ENCODE measurements at places on chromosomes 13 and 19. TPM values are rescaled to one million over a fixed set of nuclear protein-coding genes. Genes with fewer than 3 reads are reported as not detected.

The AP2S1 gene
- 117 TPM for total RNA-seq

The ZNF610 gene
- 2.1 TPM for total RNA-seq

The GPR12 gene
- not detected for total RNA-seq

The ZNF507 gene
- total RNA-seq, result 20.8 TPM

The RDH8 gene
- not detected for total RNA-seq

The ZNF723 gene
- 0.12 TPM for total RNA-seq

The IFNL4 gene
- total RNA-seq, result not detected

The NLRP9 gene
- not detected for total RNA-seq

The CD70 gene
- total RNA-seq, result 10.7 TPM

The ZNF358 gene
- total RNA-seq, result 6.0 TPM

The FCHO1 gene
- total RNA-seq, result 54.5 TPM

The ZNF835 gene
- total RNA-seq, result 0.97 TPM

GRCh38 chr13:76637641-76638141, 248.5 kb downstream of the KCTD12 start:
- no peak overlapping the region for H3K27ac ChIP-seq
- peaks cover 1% of the 10 kb centered on the region for H3K27me3 ChIP-seq
- no peaks in the 10 kb centered on the region for H3K36me3 ChIP-seq
- H3K4me3 ChIP-seq, result no peak overlapping the region

GRCh38 chr19:45882652-45883585, 3.0 kb downstream of the IRF2BP1 start:
- peaks cover 4% of the 10 kb centered on the region for H3K36me3 ChIP-seq
- H3K27me3 ChIP-seq, result peaks cover 2% of the 10 kb centered on the region
- H3K4me3 ChIP-seq, result peak overlapping the region; percentile 68
- peak; percentile 93 for DNase-seq

- H3K4me3 ChIP-seq, result no peak overlapping the region
- no peak overlapping the region for H3K27ac ChIP-seq
- no peaks in the 10 kb centered on the region for H3K27me3 ChIP-seq
- DNase-seq, result no peak
Measured at GRCh38 chr13:23722726-23723453, 152.7 kb downstream of the TNFRSF19 start.

DNA sequence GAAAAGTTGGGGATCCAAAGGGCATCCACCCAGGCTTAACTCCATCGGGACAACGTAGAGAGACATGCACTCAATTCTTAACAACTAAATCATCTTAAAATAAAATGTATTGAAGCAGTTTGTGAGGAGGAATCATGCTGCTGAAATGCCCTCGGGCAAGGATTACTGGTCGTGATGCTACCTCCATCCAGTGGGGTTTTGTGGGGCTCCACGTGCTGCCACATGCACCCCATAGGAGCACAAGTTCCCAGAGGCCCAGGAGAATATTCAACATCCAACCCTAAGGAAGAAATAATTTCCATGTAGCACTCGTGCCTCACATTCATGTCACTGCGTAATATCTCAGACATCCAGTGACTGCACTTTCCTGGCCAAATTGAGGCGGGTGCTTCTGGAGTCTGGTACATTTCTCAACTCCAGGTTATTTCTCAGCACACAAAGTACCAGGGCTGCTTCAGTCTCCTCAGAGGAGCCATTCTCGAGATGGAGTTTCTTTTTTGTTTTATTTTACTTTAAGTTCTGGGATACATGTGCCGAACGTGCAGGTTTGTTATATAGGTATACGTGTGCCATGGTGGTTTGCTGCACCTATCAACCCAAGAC, 429.8 kb downstream of the FOXO1 start:
- peaks cover 4% of the 10 kb centered on the region for H3K4me1 ChIP-seq
- H3K27me3 ChIP-seq, result no peaks in the 10 kb centered on the region
- no peak for DNase-seq
- no peak overlapping the region for H3K4me3 ChIP-seq
- H3K27ac ChIP-seq, result no peak overlapping the region

GRCh38 chr13:102028206-102028605, 373.6 kb downstream of the FGF14 start:
- H3K27ac ChIP-seq, result no peak overlapping the region
- H3K4me1 ChIP-seq, result no peaks in the 10 kb centered on the region
- H3K36me3 ChIP-seq, result no peaks in the 10 kb centered on the region

DNA sequence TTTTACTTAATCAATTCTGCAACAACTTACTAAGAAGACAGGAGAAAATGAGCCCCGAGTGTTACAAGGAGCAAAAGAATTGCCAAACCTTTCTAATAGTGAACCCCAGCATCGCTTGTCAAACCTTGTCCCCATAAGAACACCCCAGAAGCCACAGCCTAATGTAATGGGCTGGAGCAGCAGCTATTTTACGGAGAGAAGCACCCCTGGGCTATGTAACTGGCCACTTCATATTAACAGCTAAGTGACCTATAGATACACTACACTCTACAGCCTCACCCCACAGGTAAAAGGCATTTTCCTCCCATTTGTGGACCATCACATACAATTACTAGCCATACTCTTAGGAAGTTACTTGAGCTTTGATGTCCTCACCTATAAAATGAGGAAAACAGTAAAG, 27.3 kb upstream of the CPB2 start:
- H3K4me3 ChIP-seq, result no peak overlapping the region
- H3K4me1 ChIP-seq, result peaks cover 16% of the 10 kb centered on the region
- H3K27me3 ChIP-seq, result no peaks in the 10 kb centered on the region
- H3K36me3 ChIP-seq, result peaks cover 79% of the 10 kb centered on the region
- DNase-seq, result no peak
- H3K27ac ChIP-seq, result peak overlapping the region; percentile 69

DNA sequence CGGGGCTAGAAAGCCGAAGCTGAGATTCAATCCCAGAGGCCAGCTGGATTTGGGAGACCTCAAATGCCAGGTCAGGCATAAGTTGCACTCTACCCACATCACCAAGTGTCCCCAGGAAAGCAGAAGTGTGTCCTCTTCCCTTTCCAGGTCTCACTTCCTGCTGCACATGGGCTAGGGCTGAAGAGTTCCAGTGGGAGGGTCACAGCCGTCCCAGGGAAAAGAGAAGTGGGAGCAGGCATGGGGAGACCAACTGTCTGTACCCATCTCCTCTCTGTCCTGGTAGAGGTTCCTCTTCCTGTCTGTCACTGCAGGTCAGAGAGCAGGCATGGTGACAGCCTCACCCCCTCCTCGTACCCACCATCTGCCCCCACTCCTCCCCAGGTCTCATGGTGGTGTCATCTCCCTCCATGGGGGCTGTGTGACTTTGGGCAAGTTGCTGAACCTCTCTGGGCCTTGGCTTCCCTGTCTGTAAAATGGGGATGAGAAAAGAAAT, 14.8 kb downstream of the AXL start:
- H3K27me3 ChIP-seq, result no peaks in the 10 kb centered on the region
- no peaks in the 10 kb centered on the region for H3K36me3 ChIP-seq
- H3K27ac ChIP-seq, result no peak overlapping the region
- H3K4me3 ChIP-seq, result no peak overlapping the region

DNA sequence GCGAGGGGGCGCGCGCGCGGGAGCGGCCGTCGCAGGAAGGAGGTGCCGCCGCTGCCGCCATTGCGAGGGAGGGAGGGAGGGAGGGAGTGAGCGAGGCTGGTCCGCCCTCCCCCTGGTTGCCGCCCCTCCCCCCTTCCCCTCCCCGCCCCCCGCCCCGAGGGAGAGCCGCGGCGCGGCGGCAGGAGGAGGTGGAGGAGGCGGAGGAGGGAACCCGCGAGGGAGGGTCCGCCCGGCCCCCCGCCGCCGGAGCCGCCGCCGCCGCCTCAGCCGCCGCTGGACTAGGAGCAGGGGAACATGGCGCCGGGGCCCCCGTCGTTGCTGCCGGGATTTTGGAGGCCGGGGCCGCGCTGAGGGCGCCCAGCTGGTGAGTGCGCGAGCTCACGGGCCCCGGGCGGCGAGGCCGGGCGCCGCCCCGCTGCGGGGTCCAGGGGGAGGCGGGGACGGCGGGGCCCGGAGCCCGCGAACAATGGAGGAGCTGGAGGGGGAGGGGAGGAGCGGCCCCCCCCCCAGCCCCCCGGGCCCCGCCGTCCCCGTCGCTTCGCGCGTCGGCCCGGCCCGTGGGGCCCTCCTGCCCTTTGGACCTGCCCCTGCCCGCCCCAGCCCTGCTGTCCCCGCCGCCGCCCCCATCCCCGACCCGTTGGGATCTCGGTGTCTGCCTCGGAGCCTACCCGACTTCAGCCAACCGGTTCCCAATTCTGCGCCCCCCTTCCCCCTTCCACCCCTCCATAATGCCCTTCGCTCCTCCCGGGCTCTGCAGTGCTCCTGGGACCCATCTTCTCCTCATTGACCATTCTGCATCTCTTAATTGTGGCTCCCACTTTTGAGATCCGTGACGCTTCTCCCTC, at the start of gene ARHGAP35:
Gene ARHGAP35 (plus strand): TSS at position 152 of the 845 bp plus-strand sequence. CDS start 57,679 bp downstream, outside the sequence.
- peaks cover 2% of the 10 kb centered on the region for H3K36me3 ChIP-seq
- peak; percentile 29 for DNase-seq
- peak within 1 kb of the TSS; percentile 85 for H3K4me3 ChIP-seq

GRCh38 chr13:65882810-65883209, 1347.3 kb downstream of the PCDH9 start:
- H3K27me3 ChIP-seq, result no peaks in the 10 kb centered on the region
- H3K4me3 ChIP-seq, result no peak overlapping the region
- no peak overlapping the region for H3K27ac ChIP-seq

DNA sequence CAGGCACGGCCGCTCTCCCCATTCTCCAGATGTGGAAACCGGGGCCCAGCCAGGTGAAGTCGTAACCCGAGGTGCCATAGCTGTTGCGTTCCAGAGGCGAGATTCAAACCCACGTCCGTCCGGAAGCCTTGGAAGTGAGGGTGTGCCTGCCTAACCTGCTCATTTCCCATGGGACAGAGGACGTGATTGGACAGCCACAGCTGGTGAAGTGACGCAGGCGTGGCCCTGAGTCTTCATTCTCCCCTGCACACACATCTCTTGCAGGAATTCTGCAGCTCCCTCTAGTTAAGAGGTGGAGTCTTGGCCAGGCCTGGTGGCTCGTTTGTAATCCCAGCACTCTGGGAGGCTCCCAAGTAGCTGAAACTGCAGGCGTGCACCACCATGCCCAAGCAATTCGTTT, 16.8 kb downstream of the MEIS3 start:
- no peak overlapping the region for H3K4me3 ChIP-seq
- H3K27ac ChIP-seq, result no peak overlapping the region
- H3K36me3 ChIP-seq, result no peaks in the 10 kb centered on the region
- H3K4me1 ChIP-seq, result no peaks in the 10 kb centered on the region
- DNase-seq, result no peak

- no peak overlapping the region for H3K27ac ChIP-seq
- H3K4me3 ChIP-seq, result no peak overlapping the region
- H3K4me1 ChIP-seq, result peaks cover 42% of the 10 kb centered on the region
- DNase-seq, result no peak
Measured at GRCh38 chr13:32600890-32601289, 14.6 kb downstream of the PDS5B start.

DNA sequence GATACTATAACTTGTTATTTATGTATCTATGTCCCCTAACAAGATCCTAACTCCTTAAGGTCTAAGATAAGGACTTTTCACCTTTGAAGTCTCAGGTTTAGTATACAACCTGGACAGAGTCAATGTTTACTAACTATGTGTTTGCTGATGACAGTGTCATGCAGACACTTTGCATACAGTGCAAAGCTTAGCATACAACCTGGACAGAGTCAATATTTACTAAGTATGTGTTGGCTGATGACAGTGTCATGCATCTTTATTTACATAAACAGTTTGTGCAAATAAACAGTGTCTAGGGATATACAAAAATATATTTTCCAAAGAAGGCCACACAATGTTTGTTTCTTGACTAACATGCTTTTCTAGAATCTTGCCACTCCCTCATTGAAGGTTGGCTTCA, 34.7 kb downstream of the DCT start:
- no peak for DNase-seq
- H3K27me3 ChIP-seq, result peaks cover 8% of the 10 kb centered on the region
- H3K4me3 ChIP-seq, result no peak overlapping the region
- no peak overlapping the region for H3K27ac ChIP-seq
- no peaks in the 10 kb centered on the region for H3K36me3 ChIP-seq

- no peak overlapping the region for H3K4me3 ChIP-seq
- H3K27ac ChIP-seq, result no peak overlapping the region
- no peaks in the 10 kb centered on the region for H3K27me3 ChIP-seq
- no peaks in the 10 kb centered on the region for H3K36me3 ChIP-seq
Measured at GRCh38 chr13:105506463-105506862, 1029.0 kb downstream of the EFNB2 start.

DNA sequence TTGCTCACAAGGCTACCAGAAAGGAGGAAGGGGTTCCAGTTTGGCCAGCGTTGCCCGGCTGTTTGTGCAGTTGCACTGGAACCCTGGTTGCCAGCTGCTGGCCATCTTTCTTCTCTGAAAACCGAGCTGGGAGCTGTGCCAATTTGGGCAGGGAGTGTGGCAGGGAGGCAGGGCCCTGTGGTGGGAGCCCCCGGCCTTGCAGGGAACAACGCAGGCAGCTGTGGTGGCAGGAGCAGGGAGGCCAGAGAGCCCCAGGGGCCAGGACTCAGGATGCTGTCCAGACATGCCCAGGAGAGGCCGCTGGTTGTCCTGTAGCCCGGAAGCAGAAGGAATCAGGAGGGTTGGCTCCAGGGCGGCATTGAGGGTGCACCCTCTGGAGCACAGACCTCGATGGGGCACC, 4.8 kb downstream of the KMT5C start:
- H3K27ac ChIP-seq, result no peak overlapping the region
- no peak for DNase-seq
- peaks cover 14% of the 10 kb centered on the region for H3K36me3 ChIP-seq
- no peak overlapping the region for H3K4me3 ChIP-seq

DNA sequence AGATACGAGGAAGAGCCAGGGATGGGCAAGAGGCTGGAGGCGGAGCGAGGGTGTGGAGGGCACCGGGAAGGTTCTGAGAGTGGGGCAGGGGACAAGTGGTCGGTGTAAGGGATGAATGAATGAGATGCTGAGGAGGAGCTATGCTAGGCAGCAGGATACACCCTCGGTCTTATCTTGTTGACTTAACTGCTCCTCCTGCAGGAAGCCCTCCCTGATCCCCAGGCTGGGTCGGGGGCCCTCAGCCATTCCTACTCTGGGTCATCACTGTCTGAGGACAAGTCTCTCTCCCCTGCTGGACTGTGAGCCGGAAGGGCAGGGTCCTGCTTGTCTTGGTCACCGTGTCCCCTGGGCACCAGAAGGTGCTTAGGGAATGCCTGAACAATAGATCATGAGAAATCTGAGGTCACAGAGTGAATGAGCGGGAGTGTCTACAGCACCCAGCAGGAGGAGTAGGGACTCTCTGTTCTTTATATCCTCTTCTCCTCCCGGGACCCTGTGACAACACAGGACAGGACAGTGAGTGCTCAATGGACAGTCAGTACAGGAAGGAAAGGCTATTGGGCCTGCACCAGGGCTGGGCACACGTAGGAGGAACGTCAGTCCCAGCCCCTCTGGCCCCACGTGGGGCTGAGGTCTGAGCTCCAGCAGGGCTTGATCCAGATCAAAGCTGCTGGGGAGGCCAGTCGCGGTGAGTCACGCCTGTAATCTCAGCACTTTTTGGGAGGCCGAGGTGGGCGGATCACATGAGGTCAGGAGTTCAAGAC, 6.5 kb downstream of the NKPD1 start:
- H3K4me1 ChIP-seq, result peaks cover 20% of the 10 kb centered on the region
- H3K27ac ChIP-seq, result no peak overlapping the region
- no peak overlapping the region for H3K4me3 ChIP-seq
- DNase-seq, result peak; percentile 51

GRCh38 chr13:113445791-113446487, 7.3 kb downstream of the ADPRHL1 start:
- H3K36me3 ChIP-seq, result peaks cover 4% of the 10 kb centered on the region
- H3K27me3 ChIP-seq, result no peaks in the 10 kb centered on the region
- no peak overlapping the region for H3K27ac ChIP-seq
- no peak overlapping the region for H3K4me3 ChIP-seq
- H3K4me1 ChIP-seq, result no peaks in the 10 kb centered on the region
